ENCODE measurements at places on chromosomes 3 and 15. TPM values are rescaled to one million over a fixed set of nuclear protein-coding genes. Genes with fewer than 3 reads are reported as not detected.

LRIG1 gene
- 9.7 TPM for total RNA-seq

DNA sequence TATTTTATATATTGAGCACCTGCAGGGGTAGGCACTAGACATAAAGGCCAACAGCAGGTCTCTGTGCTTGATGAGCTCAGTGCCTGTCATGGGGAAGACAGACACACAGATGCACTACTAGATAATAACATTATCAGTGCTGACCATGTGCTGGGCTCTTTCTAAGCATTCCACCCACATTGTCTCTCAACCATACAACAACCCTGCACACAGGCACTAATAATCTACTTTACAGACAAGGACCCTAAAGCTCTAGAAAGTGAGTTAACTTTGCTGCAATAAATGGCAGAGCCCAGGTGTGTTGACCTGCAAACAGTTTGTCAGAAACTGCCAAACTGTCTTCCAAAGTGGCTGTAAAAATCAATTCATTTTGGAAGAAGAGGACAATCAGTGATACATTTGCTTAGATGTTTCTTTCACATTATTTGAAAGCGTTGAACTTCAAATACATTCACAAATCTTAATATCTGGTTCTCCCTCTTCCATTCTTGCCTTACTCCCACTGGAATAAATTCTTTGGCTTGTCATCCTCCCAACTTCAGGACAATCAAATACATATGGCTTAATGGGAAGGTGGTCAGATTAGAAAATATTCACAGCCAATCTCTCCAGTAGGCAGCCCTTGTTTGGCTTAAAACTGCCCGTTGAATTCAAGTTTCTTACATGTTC lies 11.0 kb upstream of the PP2D1 start:
- peaks cover 7% of the 10 kb centered on the region for H3K4me1 ChIP-seq
- no peak overlapping the region for H3K4me3 ChIP-seq
- DNase-seq: no peak
- no peaks in the 10 kb centered on the region for H3K27me3 ChIP-seq
- H3K27ac ChIP-seq: no peak overlapping the region

LINGO1 gene
- not detected for total RNA-seq

P4HTM gene
- total RNA-seq: 34.4 TPM

TGM5 gene
- total RNA-seq: 0.17 TPM

- H3K27ac ChIP-seq: no peak overlapping the region
- DNase-seq: no peak
- peaks cover 4% of the 10 kb centered on the region for H3K36me3 ChIP-seq
- no peaks in the 10 kb centered on the region for H3K27me3 ChIP-seq
- H3K4me3 ChIP-seq: no peak overlapping the region
These were observed 4.1 kb upstream of the MYO1E start for GRCh38 chr15:59376733-59377132.

- H3K27me3 ChIP-seq: no peaks in the 10 kb centered on the region
- peaks cover 94% of the 10 kb centered on the region for H3K4me1 ChIP-seq
- peaks cover 27% of the 10 kb centered on the region for H3K36me3 ChIP-seq
- H3K4me3 ChIP-seq: peak overlapping the region; percentile 99
- DNase-seq: peak; percentile 37
These were observed 593 bp downstream of the CIAO2A start for GRCh38 chr15:64092864-64093626.

COL8A1 gene
- 0.20 TPM for total RNA-seq

GRCh38 chr15:58410353-58410752 lies 21.4 kb upstream of the LIPC start:
- H3K36me3 ChIP-seq: no peaks in the 10 kb centered on the region
- H3K27me3 ChIP-seq: peaks cover 5% of the 10 kb centered on the region
- H3K4me3 ChIP-seq: no peak overlapping the region

CAND2 gene
- 0.22 TPM for total RNA-seq

DNA sequence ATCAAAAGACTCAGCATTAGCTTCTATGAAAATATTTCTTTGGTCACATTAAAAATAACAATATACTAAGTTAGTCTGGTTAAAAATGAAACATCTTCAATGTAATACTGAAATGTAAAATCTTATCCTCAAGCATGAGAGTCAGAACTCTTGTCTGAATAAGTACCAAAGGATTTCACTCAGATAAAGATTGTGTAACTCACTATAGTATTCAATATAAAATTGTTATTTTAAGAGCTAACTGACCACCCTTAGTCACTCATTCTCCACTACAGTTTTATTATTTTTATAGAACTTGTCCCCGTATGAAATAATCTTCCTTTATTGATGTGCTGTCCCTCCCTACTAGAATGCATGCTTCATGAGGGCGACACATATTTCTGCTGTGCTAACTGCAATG lies 426.3 kb downstream of the MECOM start:
- no peaks in the 10 kb centered on the region for H3K4me1 ChIP-seq
- H3K36me3 ChIP-seq: no peaks in the 10 kb centered on the region
- H3K27ac ChIP-seq: no peak overlapping the region
- DNase-seq: no peak
- peaks cover 17% of the 10 kb centered on the region for H3K27me3 ChIP-seq
- no peak overlapping the region for H3K4me3 ChIP-seq

DNA sequence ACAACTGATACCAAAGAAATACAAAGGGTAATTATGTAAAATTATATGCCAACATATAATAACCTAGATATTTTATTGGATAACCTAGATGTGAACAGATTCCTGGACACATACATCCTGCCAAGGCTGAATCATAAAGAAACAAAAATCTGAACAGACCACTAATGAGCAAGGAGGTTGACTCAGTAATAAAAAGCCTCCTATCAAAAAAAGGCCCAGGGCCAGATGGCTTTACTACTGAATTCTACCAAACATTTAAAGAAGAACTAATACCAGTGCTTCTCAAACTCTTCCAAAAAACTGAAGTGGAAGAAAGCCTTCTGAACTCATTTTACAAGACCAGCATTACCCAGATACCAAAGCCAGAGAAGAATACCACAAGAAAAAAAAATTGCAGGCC lies 32.4 kb downstream of the THBS1 start:
- no peak overlapping the region for H3K4me3 ChIP-seq
- DNase-seq: no peak
- no peak overlapping the region for H3K27ac ChIP-seq
- H3K4me1 ChIP-seq: no peaks in the 10 kb centered on the region
- peaks cover 5% of the 10 kb centered on the region for H3K27me3 ChIP-seq

- H3K4me3 ChIP-seq: no peak overlapping the region
- H3K27ac ChIP-seq: peak overlapping the region; percentile 92
- peaks cover 2% of the 10 kb centered on the region for H3K36me3 ChIP-seq
- peaks cover 98% of the 10 kb centered on the region for H3K4me1 ChIP-seq
- H3K27me3 ChIP-seq: no peaks in the 10 kb centered on the region
- no peak for DNase-seq
These were observed 72.1 kb upstream of the SEC13 start for GRCh38 chr3:10392906-10393461.

GRCh38 chr15:42911058-42911592 lies 9.5 kb downstream of the TTBK2 start:
- H3K4me1 ChIP-seq: peaks cover 17% of the 10 kb centered on the region
- H3K36me3 ChIP-seq: peaks cover 3% of the 10 kb centered on the region
- no peak overlapping the region for H3K27ac ChIP-seq
- H3K4me3 ChIP-seq: no peak overlapping the region
- no peak for DNase-seq

DNA sequence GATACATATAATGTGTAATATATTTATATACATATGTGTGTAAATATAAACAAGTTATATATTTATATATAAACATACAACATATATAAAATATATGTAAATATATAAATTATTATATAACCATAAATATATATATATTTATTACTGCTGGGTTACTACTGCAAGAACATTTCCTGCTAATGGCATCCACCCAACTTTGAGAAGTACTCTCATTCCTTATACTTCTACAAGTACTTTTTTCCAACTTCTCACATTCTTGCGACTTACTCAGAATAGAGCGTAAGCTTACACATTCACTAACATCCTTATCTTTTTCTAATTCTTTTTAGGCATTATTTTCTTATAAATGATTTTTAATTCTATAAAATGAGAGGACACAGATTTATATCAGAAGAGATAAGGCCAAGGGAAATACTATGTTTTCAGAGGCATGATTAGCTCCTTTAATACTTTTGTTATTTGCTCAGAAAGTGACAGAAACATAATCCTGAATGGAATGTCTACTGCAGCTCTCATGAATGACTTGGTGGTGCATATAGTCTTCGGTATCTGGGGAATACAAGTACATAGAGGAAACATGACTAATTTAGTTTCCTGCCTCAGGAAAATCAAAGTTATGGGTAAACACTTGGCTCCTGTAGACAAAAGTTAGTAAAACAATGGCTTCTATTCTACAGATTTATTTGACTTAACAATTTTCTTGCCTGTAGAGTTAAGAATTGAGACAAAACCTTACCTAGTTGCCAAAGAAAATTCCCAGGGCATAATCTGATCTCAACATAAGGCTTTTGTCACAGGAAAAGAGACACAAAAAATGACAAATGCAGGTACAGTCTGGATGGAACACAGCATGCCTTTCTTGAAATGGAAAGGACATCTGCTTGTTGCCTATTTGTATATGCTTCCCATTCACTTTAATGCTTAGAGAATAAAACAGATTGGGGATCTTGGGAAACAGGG lies 453.9 kb downstream of the SQOR start:
- no peak overlapping the region for H3K4me3 ChIP-seq
- no peaks in the 10 kb centered on the region for H3K36me3 ChIP-seq
- H3K27ac ChIP-seq: no peak overlapping the region
- no peaks in the 10 kb centered on the region for H3K27me3 ChIP-seq
- no peaks in the 10 kb centered on the region for H3K4me1 ChIP-seq
- no peak for DNase-seq

FSTL1 gene
- not detected for total RNA-seq

KIF7 gene
- total RNA-seq: 0.22 TPM

GRCh38 chr3:9416139-9416780 lies 18.8 kb downstream of the SETD5 start:
- H3K27ac ChIP-seq: no peak overlapping the region
- H3K27me3 ChIP-seq: no peaks in the 10 kb centered on the region
- H3K4me1 ChIP-seq: peaks cover 37% of the 10 kb centered on the region
- H3K4me3 ChIP-seq: no peak overlapping the region

C2CD4A gene
- not detected for total RNA-seq

DNA sequence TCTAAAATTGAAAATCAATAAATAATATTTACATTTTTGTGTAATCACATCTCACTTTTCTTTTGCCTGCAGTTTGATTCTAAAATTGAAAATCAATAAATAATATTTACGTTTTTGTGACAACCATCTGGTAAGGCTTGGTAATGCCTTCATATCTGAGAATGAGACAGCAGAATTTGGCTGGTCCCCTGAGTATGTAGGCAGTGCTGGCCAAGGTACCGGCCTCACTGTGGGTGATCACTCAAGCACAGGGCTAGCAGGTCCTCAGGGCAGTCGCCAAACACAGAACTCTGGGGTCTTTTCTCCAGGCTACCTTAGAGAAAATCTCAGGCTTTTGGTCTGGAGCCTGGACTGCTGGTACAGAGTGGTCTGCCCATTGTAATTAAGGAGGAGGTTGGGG lies 26.2 kb downstream of the RTP3 start:
- H3K36me3 ChIP-seq: no peaks in the 10 kb centered on the region
- no peaks in the 10 kb centered on the region for H3K27me3 ChIP-seq
- H3K4me3 ChIP-seq: no peak overlapping the region
- no peak overlapping the region for H3K27ac ChIP-seq

Measured in activated B cell treated with CpG ODN at 0.5 μM for 24 hours (primary cell).